ENCODE measurements at places on chromosomes 13 and 19.
A peak's percentile ranks its signal among the peaks of the same experiment; 100 is the strongest.

- no peak for DNase-seq
These were observed 3.7 kb downstream of the TMED1 start for GRCh38 chr19:10831987-10832938.

- no peak for DNase-seq
These were observed 768.1 kb upstream of the SPRY2 start for GRCh38 chr13:81109026-81109425.

GRCh38 chr13:51772105-51772455 is 31.9 kb downstream of the DHRS12 start:
- DNase-seq, result no peak

- DNase-seq, result no peak
These were observed 10.9 kb upstream of the MEIS3 start for GRCh38 chr19:47430041-47430802.

GRCh38 chr19:9913237-9914000 is 22.9 kb downstream of the OLFM2 start:
- no peak for DNase-seq

- peak; percentile 40 for DNase-seq
These were observed 271.4 kb downstream of the NALCN start for GRCh38 chr13:101144808-101145419.

- no peak for DNase-seq
These were observed 5.4 kb upstream of the IPO5 start for GRCh38 chr13:97948041-97948440.

DNA sequence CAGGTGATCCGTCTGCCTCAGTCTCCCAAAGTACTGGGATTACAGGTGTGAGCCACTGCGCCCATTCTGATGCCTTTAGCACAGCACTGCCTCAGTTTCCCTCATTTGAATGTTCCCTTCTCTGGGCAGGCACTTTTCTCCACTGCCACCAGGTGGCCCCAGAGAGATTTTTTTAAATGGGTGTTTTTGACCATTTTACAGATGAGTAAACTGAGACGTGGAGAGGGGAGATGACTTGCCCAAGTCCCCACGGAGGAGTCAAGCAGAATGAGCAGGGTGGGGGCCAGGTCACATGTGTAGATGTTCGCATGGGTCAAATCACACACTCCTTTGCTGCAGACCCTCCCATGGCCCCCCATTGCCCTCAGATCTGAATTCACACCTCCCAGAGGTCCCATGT is 3.2 kb upstream of the PDE4C start:
- no peak for DNase-seq

- no peak for DNase-seq
These were observed 90.2 kb downstream of the DHRS12 start for GRCh38 chr13:51713807-51714206.

- peak; percentile 75 for DNase-seq
These were observed 40.0 kb upstream of the TDRD3 start for GRCh38 chr13:60356970-60357369.

DNA sequence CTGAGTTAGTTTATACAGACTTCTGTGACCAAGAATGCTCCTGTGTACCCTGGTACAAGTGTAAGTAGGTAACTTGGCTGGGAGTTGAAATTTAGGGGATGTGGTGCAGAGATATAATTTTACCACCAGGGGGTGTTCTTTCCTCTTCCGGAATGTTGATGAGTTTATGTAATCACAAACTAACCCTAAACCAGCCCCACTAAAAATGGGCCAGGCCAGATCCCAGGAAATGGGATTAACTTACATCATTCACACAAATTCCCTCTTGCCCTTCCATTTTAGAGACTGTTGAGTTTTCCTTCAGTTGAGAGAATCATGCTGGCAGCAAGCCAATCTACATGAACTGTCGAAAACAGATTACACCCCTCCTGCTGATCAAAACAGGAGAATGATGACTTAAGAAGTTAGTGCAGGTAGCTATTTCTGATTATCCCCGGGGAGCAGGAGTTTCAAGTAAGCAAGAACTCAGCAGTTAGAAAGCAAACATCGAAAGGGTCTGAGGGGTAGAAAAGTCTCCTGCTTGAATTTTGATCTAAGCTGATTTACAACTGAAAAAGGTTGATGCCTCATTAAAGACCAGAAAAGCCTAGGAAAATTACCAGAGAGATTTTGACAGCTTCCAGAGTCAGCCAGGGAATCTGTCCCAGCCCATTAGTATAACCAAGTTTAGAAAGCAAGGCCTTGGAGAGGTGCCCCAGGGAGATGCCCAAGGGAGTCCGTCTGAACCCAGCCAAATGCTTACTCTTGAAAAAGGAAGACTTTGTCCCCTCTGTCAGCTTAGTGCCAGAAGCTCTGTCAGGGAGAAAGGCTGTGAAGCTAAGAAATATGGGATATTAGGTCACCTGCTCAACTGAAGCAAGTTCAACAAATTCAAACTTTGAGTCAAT is 32.3 kb upstream of the MED4 start:
- DNase-seq, result peak; percentile 54

- DNase-seq, result peak; percentile 52
These were observed at the start of gene CCDC106 for GRCh38 chr19:55647732-55648584. Gene CCDC106, plus strand, starts transcription at chr19:55648212. Its CDS starts 835 bp downstream, at chr19:55649047.

DNA sequence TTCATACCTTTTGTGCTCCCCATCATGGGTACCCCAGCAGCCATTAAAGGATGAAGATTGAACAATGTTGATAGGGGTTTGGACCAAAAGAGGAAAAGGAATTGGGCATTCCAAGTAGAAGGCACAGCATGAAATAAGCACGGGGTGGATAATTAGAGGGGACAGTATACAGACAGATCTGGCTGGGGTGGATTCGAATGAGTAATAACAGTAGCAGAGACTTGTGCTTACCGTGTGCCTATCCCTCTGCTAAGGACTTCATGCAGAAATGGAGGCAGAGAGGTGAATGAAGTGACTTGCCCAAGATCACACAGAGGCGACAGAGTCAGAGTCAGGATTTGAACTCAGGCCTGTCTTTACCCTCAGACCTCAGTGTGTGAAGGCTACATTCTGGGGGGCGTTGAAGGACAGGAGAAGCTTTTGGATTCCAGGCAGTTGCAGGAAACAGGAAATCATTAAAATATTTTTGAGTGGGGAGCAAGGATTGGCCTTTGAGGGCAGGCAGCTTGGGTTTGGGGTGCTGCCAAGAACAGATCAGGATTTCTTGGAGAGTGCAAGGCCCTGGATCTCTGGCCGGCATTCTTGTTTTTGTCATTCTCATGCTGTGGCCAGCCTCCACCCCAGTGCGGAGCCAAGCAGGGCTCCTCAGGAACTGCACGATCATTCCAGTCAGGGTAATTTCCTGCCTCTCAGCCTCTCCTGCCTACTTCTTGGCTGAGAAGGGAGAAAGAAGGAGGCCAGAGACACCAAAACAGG is 18.7 kb downstream of the PAF1 start:
- no peak for DNase-seq

- peak; percentile 54 for DNase-seq
These were observed 17.7 kb downstream of the ZMYM5 start for GRCh38 chr13:19845758-19846157.

GRCh38 chr19:39236527-39236926 is 8.3 kb downstream of the IFNL3 start:
- DNase-seq, result no peak

Data from MV-4-11 (cell line).